ENCODE measurements at places on chromosomes 5 and 9. TPM values are rescaled to one million over a fixed set of nuclear protein-coding genes. Genes with fewer than 3 reads are reported as not detected.

DNA sequence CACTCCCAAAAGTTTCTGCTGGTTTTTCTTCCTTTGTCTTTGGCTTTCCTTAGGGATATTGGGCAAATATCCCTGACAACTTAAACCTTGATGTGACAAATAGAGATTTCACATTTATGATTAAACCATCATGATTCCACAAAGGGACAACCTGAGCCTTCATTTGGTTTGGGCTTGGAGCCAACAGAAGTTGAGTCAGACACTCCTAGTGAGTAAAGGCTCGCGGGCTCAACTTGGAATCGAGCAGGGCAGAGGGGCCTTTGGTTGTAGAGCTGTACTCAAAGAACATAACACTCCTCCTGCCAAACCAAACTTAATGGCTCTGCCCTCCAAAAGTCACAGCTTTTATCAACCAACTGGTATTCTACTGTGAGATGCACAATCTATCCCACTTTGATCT lies 290.2 kb upstream of the MAP3K1 start:
- no peak for DNase-seq
- H3K4me3 ChIP-seq = no peak overlapping the region
- H3K36me3 ChIP-seq = no peaks in the 10 kb centered on the region
- no peaks in the 10 kb centered on the region for H3K27me3 ChIP-seq
- H3K27ac ChIP-seq = no peak overlapping the region
- H3K4me1 ChIP-seq = no peaks in the 10 kb centered on the region

DNA sequence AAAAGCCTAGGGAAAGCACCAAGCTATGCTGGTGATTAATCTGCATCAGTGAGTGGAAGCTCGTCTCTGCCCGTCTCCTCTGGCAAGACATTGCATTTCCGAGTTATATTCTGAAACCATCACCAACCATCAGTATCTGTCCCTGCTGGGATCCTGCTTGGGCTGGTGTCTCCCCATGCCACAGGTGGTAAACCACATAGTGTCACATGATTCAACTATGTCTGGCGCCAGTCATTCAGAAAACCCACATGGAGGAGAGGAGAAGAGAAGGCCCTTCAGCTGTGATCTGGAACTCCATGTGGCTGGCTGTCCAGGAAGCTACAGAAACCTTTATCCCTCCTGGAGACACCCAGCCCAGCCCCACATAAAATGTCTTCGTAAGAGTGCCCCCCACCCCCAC lies 4.8 kb downstream of the IL9 start:
- H3K36me3 ChIP-seq = no peaks in the 10 kb centered on the region
- H3K27me3 ChIP-seq = peaks cover 14% of the 10 kb centered on the region
- H3K27ac ChIP-seq = no peak overlapping the region
- peak; percentile 65 for DNase-seq
- H3K4me3 ChIP-seq = no peak overlapping the region

GRCh38 chr9:127112056-127112455 lies 10.4 kb downstream of the ANGPTL2 start:
- no peaks in the 10 kb centered on the region for H3K36me3 ChIP-seq
- H3K4me1 ChIP-seq = peaks cover 6% of the 10 kb centered on the region
- H3K4me3 ChIP-seq = no peak overlapping the region

GRCh38 chr9:138112090-138112748 lies 234.6 kb downstream of the CACNA1B start:
- H3K36me3 ChIP-seq = no peaks in the 10 kb centered on the region
- no peak overlapping the region for H3K27ac ChIP-seq
- no peak for DNase-seq
- H3K4me1 ChIP-seq = no peaks in the 10 kb centered on the region
- H3K4me3 ChIP-seq = no peak overlapping the region
- peaks cover 4% of the 10 kb centered on the region for H3K27me3 ChIP-seq

DNA sequence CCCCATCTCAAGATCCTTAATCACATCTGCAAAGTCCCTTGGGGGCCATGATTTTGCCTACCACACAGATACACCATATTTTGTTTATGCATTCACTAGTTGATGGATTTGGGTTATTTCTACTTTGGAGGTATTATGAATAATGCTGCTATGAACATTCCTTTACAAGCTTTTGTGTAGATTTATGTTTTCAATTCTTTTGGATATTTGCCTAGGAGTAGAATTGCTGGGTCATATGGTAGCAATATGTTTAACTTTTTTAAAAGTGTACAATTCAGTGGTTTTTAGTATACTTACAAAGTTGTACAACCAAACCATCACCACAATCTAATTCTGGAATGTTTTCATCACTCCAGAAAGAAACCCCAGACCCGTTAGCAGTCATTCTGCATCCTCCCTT lies 7.8 kb upstream of the ANP32B start:
- no peak for DNase-seq
- H3K27ac ChIP-seq = no peak overlapping the region

- H3K36me3 ChIP-seq = no peaks in the 10 kb centered on the region
- H3K27me3 ChIP-seq = peaks cover 5% of the 10 kb centered on the region
- no peak overlapping the region for H3K4me3 ChIP-seq
- H3K27ac ChIP-seq = no peak overlapping the region
- no peaks in the 10 kb centered on the region for H3K4me1 ChIP-seq
- DNase-seq = no peak
Measured at GRCh38 chr9:134004131-134004873, 12.2 kb upstream of the VAV2 start.

GRCh38 chr5:91373006-91373405 lies 10.1 kb downstream of the ARRDC3 start:
- DNase-seq = no peak
- H3K4me3 ChIP-seq = no peak overlapping the region
- H3K4me1 ChIP-seq = peaks cover 49% of the 10 kb centered on the region
- H3K36me3 ChIP-seq = peaks cover 44% of the 10 kb centered on the region
- H3K27ac ChIP-seq = no peak overlapping the region

DNA sequence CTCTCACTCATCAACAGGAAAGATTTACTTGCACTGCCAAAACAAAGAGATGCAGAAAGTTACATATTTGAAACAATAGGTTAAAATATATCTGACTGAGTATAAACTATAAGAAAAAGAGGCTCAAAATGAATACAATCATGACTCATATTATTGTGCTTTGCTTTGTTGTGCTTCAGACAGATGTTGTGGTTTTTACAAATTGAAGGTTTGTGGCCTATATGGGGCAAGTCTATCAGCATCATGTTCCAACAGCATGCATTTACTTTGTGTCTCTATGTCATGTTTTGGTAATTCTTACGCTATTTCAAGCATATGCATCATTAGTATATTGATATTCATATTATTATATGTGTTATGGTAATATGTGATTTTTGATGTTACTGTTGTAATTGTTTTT lies 330.0 kb downstream of the PRR16 start:
- no peaks in the 10 kb centered on the region for H3K27me3 ChIP-seq
- H3K4me3 ChIP-seq = no peak overlapping the region
- no peak for DNase-seq
- no peaks in the 10 kb centered on the region for H3K36me3 ChIP-seq

GRCh38 chr9:91163773-91164471 lies 197.8 kb downstream of the AUH start:
- H3K36me3 ChIP-seq = no peaks in the 10 kb centered on the region
- DNase-seq = peak; percentile 53
- peaks cover 37% of the 10 kb centered on the region for H3K4me1 ChIP-seq
- H3K27me3 ChIP-seq = peaks cover 9% of the 10 kb centered on the region
- H3K4me3 ChIP-seq = no peak overlapping the region
- peak overlapping the region; percentile 54 for H3K27ac ChIP-seq

GRCh38 chr9:86948074-86948929 lies 996 bp upstream of the GAS1 start:
- H3K4me1 ChIP-seq = peaks cover 2% of the 10 kb centered on the region
- H3K27ac ChIP-seq = no peak overlapping the region
- peak; percentile 82 for DNase-seq
- peaks cover 15% of the 10 kb centered on the region for H3K27me3 ChIP-seq
- H3K4me3 ChIP-seq = peak overlapping the region; percentile 76
- no peaks in the 10 kb centered on the region for H3K36me3 ChIP-seq

DNA sequence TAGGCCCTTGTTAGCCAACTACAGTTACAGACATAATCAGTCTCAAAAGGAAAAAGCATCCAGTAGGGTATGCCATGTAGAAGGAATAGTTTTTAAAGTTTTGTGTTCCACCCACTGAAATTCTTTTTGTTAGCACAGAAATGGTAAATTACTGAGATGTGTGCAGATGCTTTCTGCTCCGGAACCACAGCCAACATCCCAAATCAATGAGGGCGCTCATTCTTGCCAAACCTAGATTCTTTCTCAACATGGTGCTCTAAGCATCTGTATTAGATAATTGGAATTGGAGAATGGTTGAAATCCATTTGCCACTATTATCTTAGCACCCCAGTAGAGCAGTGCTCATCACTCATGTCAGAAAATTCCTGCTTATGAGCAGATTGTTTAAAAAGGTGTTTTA lies 127.8 kb downstream of the SEC61B start:
- no peaks in the 10 kb centered on the region for H3K4me1 ChIP-seq
- peaks cover 4% of the 10 kb centered on the region for H3K27me3 ChIP-seq
- no peaks in the 10 kb centered on the region for H3K36me3 ChIP-seq
- DNase-seq = no peak

- H3K4me1 ChIP-seq = no peaks in the 10 kb centered on the region
- no peaks in the 10 kb centered on the region for H3K27me3 ChIP-seq
- H3K36me3 ChIP-seq = no peaks in the 10 kb centered on the region
- no peak for DNase-seq
Measured at GRCh38 chr5:94249430-94249829, 369.0 kb downstream of the KIAA0825 start.

GRCh38 chr5:134905246-134905996 lies 490 bp downstream of the PCBD2 start:
- peaks cover 3% of the 10 kb centered on the region for H3K36me3 ChIP-seq
- peak overlapping the region; percentile 98 for H3K4me3 ChIP-seq
- H3K27me3 ChIP-seq = no peaks in the 10 kb centered on the region
- DNase-seq = peak; percentile 65

GRCh38 chr5:36172599-36172998 lies 20.7 kb downstream of the SKP2 start:
- no peak for DNase-seq
- H3K4me3 ChIP-seq = no peak overlapping the region
- peaks cover 36% of the 10 kb centered on the region for H3K36me3 ChIP-seq
- no peak overlapping the region for H3K27ac ChIP-seq

- H3K36me3 ChIP-seq = no peaks in the 10 kb centered on the region
- no peak overlapping the region for H3K27ac ChIP-seq
- H3K27me3 ChIP-seq = peaks cover 29% of the 10 kb centered on the region
- H3K4me3 ChIP-seq = no peak overlapping the region
- peaks cover 19% of the 10 kb centered on the region for H3K4me1 ChIP-seq
Measured at GRCh38 chr5:72141440-72142355, 34.4 kb downstream of the MAP1B start.

- H3K4me1 ChIP-seq = no peaks in the 10 kb centered on the region
- H3K27ac ChIP-seq = no peak overlapping the region
- no peaks in the 10 kb centered on the region for H3K27me3 ChIP-seq
- no peak for DNase-seq
- no peaks in the 10 kb centered on the region for H3K36me3 ChIP-seq
- no peak overlapping the region for H3K4me3 ChIP-seq
Measured at GRCh38 chr5:147925020-147925419, 18.7 kb upstream of the C5orf46 start.

- H3K36me3 ChIP-seq = peaks cover 2% of the 10 kb centered on the region
- H3K4me1 ChIP-seq = peaks cover 9% of the 10 kb centered on the region
- no peak overlapping the region for H3K4me3 ChIP-seq
- DNase-seq = peak; percentile 25
- no peak overlapping the region for H3K27ac ChIP-seq
Measured at GRCh38 chr5:113489299-113489698, 1.0 kb upstream of the MCC start.

- H3K4me1 ChIP-seq = peaks cover 73% of the 10 kb centered on the region
- no peak overlapping the region for H3K4me3 ChIP-seq
- no peaks in the 10 kb centered on the region for H3K36me3 ChIP-seq
- no peak for DNase-seq
- no peaks in the 10 kb centered on the region for H3K27me3 ChIP-seq
Measured at GRCh38 chr5:67032921-67033664, 163.5 kb downstream of the CD180 start.

- no peak overlapping the region for H3K4me3 ChIP-seq
- no peaks in the 10 kb centered on the region for H3K27me3 ChIP-seq
- peaks cover 10% of the 10 kb centered on the region for H3K36me3 ChIP-seq
- no peak overlapping the region for H3K27ac ChIP-seq
Measured at GRCh38 chr9:91214086-91214485, 147.6 kb downstream of the AUH start.

GRCh38 chr5:109885205-109885604 lies 195.5 kb downstream of the MAN2A1 start:
- no peak overlapping the region for H3K4me3 ChIP-seq
- no peaks in the 10 kb centered on the region for H3K27me3 ChIP-seq
- DNase-seq = no peak
- H3K27ac ChIP-seq = no peak overlapping the region
- peaks cover 8% of the 10 kb centered on the region for H3K4me1 ChIP-seq

GRCh38 chr9:132141344-132141947 lies 20.4 kb upstream of the NTNG2 start:
- peak overlapping the region; percentile 56 for H3K4me3 ChIP-seq
- H3K27me3 ChIP-seq = peaks cover 55% of the 10 kb centered on the region
- H3K36me3 ChIP-seq = no peaks in the 10 kb centered on the region
- H3K27ac ChIP-seq = no peak overlapping the region
- H3K4me1 ChIP-seq = peaks cover 12% of the 10 kb centered on the region

Gene GFI1B
- total RNA-seq = not detected

Gene F2RL1
- total RNA-seq = 2.9 TPM

Gene SPINK4
- not detected for total RNA-seq

Gene GHR
- not detected for total RNA-seq

Gene PCDHB4
- not detected for total RNA-seq

Gene SPINK13
- not detected for total RNA-seq

Gene APC
- 15.6 TPM for total RNA-seq

Gene C9orf43
- total RNA-seq = 0.84 TPM

Gene AP3S1
- total RNA-seq = 56.6 TPM

Gene ZNF354C
- total RNA-seq = 6.1 TPM

Gene PTGES
- total RNA-seq = 0.31 TPM

Gene ADAMTS2
- not detected for total RNA-seq

Gene CARTPT
- not detected for total RNA-seq

Gene PCA3
- total RNA-seq = not detected

Gene SOX30
- 0.57 TPM for total RNA-seq

Gene HMCN2
- not detected for total RNA-seq

Gene SEC24A
- total RNA-seq = 18.5 TPM

Gene KCNV2
- not detected for total RNA-seq

Gene FAM53C
- total RNA-seq = 20.7 TPM

Gene GLDC
- total RNA-seq = 1.9 TPM

Gene PCDHB3
- not detected for total RNA-seq

Data from activated naive CD4-positive, alpha-beta T cell treated with anti-CD3 and anti-CD28 coated beads for 36 hours (primary cell).